ENCODE measurements at places on chromosomes 2 and 18.

DNA sequence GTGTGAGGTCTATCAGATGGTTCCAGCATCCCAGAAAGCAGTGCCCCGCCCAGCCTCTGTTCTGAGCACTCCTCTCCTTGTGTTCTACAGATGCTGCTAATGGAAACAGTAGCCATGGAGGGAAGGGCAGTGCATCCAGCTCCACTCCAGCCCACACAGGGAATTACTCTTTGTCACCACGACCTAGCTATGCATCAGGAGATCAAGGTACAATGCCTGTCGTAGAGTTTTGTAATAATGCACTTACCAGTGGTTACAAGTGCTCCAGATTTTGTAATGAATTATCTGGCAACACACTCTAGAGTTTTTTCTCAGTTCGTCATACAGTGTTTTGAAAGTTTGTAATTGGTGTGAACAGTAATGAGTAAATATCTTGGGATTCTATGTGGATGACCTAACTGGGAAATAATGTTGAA is 161.1 kb downstream of the ESCO1 start:
- DNase-seq = no peak

- no peak for DNase-seq
These were observed 17.1 kb upstream of the AAK1 start for GRCh38 chr2:69660637-69661036.

DNA sequence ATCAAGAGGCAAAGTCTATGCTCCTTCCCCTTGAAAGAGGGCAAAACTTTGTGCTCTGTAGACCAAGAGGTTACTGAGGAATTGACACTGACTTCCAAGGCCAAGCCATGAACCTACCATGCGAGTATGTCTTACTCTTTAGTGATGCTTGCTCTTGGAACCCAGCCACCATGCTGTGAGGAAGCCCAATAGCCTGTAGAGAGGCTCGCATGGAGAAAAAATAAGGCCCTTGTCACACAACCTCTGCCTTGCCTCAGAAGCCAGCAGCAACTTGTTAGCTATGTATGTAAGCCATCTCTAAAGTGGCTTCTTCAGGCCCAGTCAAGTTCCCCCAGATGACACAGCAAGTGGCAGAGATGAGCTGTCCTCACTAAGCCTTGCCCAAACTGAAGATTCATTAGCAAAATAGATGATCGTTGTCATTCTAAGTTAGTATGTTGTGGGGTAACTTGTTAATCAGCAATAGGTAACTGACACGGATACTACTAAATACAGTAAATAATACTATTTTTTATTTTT is 66.1 kb upstream of the RGPD5 start:
- DNase-seq = no peak

DNA sequence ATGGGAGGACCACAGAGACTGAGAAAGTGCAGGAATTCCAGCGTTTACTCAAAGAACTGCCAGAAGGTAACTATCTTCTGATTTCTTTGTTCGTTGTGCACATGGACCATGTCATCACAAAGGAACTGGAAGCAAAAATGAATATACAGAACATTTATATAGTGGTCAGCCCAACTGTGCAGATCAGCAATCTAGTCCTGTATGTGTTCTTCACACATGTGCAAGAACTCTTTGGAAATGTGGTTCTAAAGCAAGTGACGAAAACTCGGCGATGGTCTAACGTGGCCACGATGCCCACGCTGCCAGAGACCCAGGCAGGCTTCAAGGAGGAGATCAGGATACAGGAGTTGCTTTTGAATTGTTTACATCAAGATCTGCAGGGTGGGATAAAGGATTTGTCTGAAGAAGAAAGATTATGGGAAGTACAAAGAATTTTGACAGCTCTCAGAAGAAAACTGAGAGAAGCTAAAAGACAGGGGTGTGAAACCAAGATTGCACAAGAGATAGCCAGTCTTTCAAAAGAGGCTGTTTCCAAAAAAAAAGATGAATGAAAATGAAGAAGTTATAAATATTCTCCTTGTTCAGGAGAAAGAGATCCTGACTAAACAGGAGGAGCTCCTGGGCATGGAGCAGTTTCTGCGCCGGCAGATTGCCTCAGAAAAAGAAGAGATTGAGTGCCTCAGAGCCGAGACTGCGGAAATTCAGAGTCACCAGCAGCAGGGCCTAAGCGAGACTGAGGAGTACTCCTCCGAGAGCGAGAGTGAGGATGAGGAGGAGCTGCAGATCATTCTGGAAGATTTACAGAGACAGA is 8.3 kb upstream of the CHST10 start:
- DNase-seq = no peak

GRCh38 chr2:149679286-149679685 is 91.7 kb upstream of the MMADHC start:
- DNase-seq = no peak

GRCh38 chr2:213125646-213126347 is 25.6 kb downstream of the IKZF2 start:
- no peak for DNase-seq

DNA sequence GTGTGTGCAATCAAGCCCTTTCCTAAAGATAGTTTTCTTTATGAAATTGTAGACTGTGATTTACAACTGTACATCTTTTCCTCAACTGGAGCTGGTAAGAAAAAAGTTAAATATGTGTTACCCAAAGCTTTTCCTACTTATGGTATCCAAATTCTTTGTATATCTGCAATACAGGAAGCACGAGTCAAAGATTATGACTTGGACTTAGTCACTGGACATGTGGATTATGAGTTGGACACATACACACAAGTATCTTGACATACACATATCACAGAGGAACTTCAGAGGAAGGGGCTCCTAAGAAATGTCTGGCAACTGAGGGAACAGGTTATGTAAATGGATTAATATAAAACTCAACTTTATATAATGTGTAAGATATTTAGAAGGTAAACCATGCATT is 35.2 kb downstream of the PRELID3A start:
- no peak for DNase-seq

- no peak for DNase-seq
These were observed 170.5 kb downstream of the ANKRD44 start for GRCh38 chr2:197140045-197140444.

DNA sequence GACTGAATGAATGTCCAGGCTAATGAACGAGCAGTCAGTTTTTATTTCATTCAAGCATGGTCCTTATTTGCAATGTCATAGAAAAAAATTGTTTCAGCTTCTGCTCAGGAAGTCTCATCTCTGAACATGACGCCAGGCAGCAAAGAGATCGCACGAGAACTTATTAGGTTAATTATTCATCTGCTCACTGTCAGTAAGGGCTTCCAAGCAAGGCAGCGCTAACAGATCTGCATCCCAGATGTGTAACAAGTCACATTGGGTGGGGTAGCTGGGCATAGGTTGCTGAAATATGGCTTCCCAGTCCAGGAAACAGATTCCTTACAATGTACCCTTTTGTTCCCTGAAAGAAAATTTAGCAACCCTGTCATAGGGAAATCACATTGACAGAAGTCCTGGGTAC is 63.5 kb downstream of the ANKRD44 start:
- DNase-seq = no peak

DNA sequence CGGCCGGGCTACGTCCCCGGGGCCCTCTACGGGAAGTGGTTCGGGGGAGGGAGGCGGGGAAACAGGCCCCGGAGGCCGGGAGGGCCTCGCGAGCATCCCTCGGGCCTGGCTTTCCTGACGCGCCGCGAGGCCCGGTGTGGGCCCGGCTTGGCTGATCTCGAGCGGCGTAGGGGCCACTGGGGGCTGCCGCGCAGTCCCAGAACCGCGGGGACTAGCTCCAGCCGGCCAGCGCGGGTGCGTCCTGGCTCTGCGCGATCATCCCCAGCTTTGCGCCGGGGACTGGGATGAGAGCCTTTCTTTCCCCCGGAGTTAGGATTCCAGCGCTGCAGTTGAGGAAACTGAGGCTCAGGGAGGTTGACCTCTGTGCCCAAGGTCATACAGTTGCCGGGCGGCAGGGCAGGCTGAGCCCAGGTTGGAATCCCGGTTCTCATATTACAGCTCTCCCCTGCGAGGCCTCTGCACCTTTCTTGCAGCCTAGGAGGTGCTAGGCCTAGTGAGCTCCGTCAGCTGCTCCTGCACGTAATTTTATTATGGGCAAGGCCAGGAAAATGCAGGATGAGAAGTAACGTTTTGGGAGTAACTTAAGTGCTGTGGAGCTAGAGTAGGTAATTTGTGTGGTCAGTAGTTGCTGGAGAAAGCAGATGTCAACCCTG is 501 bp downstream of the LPIN1 start:
- DNase-seq = no peak

DNA sequence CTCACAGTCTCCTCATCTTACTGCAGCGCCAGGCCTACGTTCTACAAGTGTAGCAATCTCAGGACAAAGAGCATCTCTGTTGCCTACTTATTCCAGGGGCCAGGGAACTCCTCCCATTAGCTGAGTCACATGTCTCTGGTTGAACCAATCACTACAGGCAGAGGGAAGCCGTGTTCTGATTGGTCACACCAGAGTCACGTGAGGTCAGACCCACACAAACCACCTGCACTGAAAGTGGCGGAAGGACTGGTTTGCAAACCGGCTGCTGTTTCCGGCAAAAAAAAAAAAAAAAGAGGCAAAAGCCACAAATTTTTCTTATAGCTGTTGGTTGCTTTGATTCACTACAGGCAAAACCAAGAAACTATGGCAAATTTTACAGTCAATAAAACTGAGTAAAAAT is 21.9 kb upstream of the USP14 start:
- no peak for DNase-seq

- no peak for DNase-seq
These were observed 262.2 kb downstream of the PHLPP1 start for GRCh38 chr18:62977512-62977911.

DNA sequence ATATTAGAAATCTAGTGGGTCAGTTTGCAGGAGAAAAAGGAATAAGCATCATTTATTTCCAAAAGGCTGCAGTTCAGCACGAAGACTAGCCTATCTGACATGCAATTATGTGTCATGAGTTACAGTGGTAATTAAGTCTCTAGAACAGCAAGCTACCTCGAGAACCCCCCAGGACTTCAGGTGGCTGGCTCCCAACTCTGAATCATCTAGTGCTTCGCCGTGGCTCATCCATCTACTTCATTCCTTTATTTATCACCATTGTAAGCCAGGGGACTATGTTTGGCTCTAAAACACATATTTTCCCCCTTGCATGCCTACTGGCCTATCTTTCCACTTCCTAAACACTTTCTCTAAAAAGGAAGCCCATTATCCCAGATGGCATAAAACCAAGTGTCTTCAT is 121.6 kb downstream of the TXNL1 start:
- no peak for DNase-seq

DNA sequence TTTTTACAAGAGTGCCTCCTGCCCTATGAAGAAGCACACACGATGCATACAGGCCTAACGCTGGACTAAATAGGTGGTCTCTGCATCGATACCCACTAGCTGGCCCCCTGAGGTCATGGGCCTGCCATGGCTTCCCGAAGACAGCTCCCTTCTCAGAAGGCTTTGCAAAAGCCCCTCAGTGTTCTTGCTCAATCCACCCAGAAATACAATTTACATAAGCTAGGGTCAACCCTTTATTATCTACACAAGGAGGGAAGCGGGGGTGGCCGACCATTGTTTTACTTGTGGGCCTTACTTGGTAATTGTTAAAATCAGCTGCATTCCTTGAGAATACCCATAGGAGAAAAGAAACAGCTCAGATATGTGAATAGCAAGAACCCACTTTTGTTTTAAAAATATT is 28.5 kb downstream of the UXS1 start:
- DNase-seq = no peak

- DNase-seq = no peak
These were observed 228.4 kb downstream of the KCNS3 start for GRCh38 chr2:18106841-18107240.

- no peak for DNase-seq
These were observed 60.7 kb downstream of the DGKD start for GRCh38 chr2:233414777-233415570.

GRCh38 chr2:123245156-123245555 is 779.9 kb upstream of the CNTNAP5 start:
- no peak for DNase-seq

DNA sequence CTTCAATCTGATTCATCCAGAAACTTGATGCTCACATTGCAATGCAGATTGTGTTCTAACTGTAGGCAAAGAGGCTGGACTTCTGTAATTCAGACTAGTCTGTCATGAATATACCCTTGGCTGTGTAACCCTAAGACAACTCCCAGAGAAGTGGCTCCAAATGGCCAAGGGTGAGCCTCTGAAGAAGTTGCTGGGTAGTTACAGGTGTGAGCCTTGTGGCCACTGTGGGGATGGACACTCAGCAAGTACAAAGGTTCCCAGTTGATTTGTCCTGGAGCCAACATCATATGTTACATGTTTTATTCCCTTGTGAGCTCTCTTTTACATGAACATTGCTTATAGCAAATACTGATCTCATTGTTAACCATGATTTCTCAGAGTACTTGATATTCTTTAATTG is 94.8 kb upstream of the KCNJ3 start:
- no peak for DNase-seq

- DNase-seq = no peak
These were observed 60.1 kb upstream of the DLX2 start for GRCh38 chr2:172162739-172163336.

- no peak for DNase-seq
These were observed 8.6 kb downstream of the KANSL1L start for GRCh38 chr2:210162466-210163124.

- DNase-seq = no peak
These were observed 66.7 kb upstream of the TEX51 start for GRCh38 chr2:126832014-126832413.

GRCh38 chr18:32803568-32803967 is 30.7 kb upstream of the KLHL14 start:
- DNase-seq = no peak

DNA sequence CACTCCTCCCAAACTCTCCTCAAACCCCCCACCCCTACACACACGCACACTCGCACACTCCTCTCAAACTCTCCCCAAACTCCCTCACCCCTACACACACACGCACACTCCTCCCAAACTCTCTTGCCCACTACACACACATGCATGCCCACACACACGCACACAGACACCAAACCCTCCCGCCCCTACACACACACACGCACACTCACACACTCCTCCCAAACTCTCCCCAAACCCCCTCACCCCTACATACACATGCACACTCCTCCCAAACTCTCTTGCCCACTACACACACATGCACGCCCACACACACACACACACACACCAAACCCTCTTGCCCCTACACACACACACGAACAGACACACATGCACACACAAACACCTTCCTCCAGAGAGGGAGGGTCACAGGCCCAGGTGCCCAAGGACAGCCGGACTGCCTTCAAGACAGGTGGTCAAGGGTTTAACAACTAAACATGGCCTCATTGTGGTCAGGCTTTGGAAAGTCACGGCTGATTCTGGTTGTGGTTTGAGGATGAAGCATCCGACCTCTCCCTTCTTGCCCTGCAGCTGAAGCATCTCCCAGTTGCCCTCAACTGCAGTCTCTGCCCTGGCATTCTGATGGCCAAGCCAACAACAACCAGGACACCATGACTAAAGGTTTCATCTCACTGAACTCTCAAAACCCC is 72.3 kb upstream of the SNTG2 start:
- DNase-seq = no peak

DNA sequence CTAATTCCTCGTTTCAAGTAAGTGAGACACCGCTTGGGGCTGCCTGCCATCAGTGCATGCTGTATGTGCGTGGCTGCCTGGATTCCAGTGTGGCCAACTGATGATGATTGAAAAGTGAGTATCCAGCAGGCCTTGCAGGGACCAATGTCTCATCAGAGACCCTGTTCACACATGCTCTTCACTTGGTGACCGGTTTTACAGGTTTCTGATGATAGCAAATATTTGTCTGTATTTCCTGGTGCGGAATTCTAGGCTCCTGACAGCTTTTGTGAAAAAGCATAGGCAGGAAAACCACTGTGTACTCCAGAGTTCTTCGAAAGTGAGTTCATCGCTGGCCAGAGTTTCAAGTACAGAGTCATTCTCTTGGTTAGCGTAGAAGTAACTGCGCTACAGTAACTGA is 13.8 kb upstream of the YWHAQ start:
- no peak for DNase-seq

GRCh38 chr2:208142240-208142924 is 3.6 kb downstream of the CRYGB start:
- no peak for DNase-seq
